Mesenchymal stem cell (in vitro differentiated cells and primary cell): ENCODE measurements at places on chromosomes 5 and 9.
A peak's percentile ranks its signal among the peaks of the same experiment; 100 is the strongest.

GRCh38 chr9:106726070-106726815 lies 136.7 kb upstream of the ZNF462 start:
- DNase-seq: no peak

DNA sequence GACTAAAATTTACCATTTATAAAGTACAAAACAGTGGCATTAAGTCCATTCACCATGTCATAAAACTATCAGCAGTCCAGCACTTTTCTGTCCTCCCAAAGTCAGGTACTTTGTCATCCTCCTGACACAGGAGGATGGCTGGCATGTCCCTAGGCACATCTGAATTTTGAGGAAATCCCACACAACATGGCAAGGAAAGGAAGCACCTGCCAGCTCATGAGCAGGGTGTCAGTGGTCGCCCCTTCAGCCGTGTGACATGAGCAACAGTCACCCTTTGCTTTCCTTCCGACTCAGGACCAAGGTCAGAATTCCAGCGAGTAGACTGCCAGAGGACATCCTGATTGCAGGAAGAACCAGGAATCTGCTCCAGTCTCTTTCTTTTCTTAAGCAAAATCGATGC lies 77.1 kb downstream of the PPARGC1B start:
- DNase-seq: no peak

- peak; percentile 62 for DNase-seq
Measured at GRCh38 chr9:128420651-128421481, at the start of gene CERCAM. Gene CERCAM, plus strand, starts transcription at chr9:128420857. Its CDS starts 21 bp downstream, at chr9:128420878.

DNA sequence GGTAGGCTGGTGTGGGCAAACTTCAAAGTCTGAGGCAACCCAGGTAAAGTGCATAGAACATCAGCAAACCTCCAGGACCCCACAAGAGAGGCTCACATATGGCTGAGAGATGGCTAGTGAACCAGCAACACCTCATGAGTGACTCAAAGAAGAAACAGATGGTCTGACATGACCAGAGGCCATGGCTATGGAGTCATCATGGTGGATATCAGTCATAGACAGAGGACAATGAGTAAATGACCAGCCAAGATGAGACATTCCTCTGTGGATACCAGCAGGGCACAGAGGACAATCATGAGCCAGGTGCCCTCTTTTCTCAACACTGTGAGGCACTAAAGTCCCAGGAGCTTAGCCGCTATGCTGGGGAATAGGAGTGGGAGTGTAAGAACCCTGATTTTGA lies 180.8 kb downstream of the RASEF start:
- peak; percentile 43 for DNase-seq

- peak; percentile 51 for DNase-seq
Measured at GRCh38 chr9:127903557-127904475, 4.4 kb upstream of the ST6GALNAC6 start.

DNA sequence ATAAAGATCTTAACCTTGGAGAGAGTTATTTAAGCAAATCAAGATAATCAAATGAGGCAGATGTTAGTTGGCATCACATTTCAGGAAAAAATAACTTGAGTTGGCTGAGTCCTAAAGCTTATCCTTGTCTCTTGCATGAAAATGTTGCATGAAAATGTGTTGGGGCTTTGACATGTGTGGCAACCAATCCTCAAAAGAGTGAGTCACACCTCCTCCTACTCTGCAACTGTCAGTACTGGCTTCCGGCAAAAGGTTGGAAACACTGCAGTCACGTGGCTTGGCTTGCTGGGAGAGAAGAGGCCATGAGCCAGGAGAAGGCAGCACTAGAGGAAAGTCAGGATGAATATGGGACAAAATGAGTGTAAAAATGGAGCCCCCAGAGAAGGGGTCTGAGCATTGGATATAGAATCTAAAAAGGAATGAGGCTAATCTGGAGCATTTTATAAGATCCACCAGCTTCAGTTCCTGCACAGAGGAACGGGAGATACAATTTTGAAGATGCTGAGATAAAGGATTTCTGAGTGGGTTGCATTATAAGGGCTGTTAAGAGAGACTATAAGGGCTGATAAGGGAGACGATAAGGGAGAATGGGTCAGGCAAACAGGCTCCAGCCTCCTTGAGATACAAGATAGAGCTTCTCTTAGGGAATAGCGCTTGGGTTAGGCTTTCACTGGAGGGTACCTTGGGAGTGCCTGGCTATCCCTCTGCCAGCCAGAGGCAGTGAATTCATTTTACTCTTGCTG lies 43.1 kb downstream of the SPATA31D1 start:
- DNase-seq: peak; percentile 80
